Bronchial smooth muscle cell (primary cell): ENCODE measurements at places on chromosomes 1 and 21. TPM values are rescaled to one million over a fixed set of nuclear protein-coding genes. Genes with fewer than 3 reads are reported as not detected.

SLC25A24 gene
- 30.0 and 40.8 TPM in 2 replicates for total RNA-seq

MYOG gene
- 0.09 TPM in 1 of 2 replicates, not detected in the other for total RNA-seq

TMEM61 gene
- not detected in 2 replicates for total RNA-seq

SYT14 gene
- 2.7 and 3.6 TPM in 2 replicates for total RNA-seq

COL11A1 gene
- total RNA-seq, result 0.34 and 5.0 TPM in 2 replicates

OVAAL gene
- not detected in 2 replicates for total RNA-seq

RBP7 gene
- not detected in 2 replicates for total RNA-seq

KCNN3 gene
- under 0.01 TPM in 1 of 2 replicates, not detected in the other for total RNA-seq

PAQR6 gene
- total RNA-seq, result 0.47 and 0.60 TPM in 2 replicates

AADACL3 gene
- total RNA-seq, result not detected in 2 replicates

CMPK1 gene
- 69.0 and 72.1 TPM in 2 replicates for total RNA-seq

DEPDC1 gene
- 0.34 and 2.5 TPM in 2 replicates for total RNA-seq

SPRR1A gene
- total RNA-seq, result not detected in 2 replicates
